ENCODE measurements at places on chromosomes 1 and 21.

GRCh38 chr21:33682992-33683627 is 40.8 kb downstream of the ITSN1 start:
- H3K27me3 ChIP-seq = no peaks in the 10 kb centered on the region
- H3K27ac ChIP-seq = no peak overlapping the region
- H3K4me1 ChIP-seq = no peaks in the 10 kb centered on the region
- no peaks in the 10 kb centered on the region for H3K36me3 ChIP-seq

DNA sequence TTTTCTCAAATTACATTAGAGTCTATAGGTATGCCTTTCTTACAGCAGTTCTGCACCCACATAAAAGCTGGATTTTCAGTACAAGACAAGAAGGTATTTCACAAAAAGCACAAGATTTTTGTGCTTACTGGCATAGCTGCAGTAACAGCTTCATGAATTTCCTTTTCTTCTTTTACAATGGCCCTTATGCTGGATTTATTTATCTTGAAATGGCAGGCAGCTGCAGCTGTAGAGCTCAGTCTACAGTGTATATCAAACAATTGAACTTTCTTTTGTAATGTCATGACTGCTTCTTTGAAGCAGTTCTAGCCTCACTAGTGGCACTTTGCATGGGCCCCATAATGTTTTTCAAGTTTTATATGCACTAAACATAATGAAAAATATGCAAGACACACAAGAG is 510.2 kb downstream of the KCNT2 start:
- H3K36me3 ChIP-seq = no peaks in the 10 kb centered on the region
- H3K4me3 ChIP-seq = no peak overlapping the region
- no peaks in the 10 kb centered on the region for H3K27me3 ChIP-seq
- no peak overlapping the region for H3K27ac ChIP-seq
- H3K4me1 ChIP-seq = no peaks in the 10 kb centered on the region

- peaks cover 39% of the 10 kb centered on the region for H3K4me1 ChIP-seq
- H3K27ac ChIP-seq = peak overlapping the region; percentile 76
- H3K4me3 ChIP-seq = peak overlapping the region; percentile 63
- H3K36me3 ChIP-seq = peaks cover 18% of the 10 kb centered on the region
Measured at GRCh38 chr1:45012639-45013278, 705 bp downstream of the UROD start.

DNA sequence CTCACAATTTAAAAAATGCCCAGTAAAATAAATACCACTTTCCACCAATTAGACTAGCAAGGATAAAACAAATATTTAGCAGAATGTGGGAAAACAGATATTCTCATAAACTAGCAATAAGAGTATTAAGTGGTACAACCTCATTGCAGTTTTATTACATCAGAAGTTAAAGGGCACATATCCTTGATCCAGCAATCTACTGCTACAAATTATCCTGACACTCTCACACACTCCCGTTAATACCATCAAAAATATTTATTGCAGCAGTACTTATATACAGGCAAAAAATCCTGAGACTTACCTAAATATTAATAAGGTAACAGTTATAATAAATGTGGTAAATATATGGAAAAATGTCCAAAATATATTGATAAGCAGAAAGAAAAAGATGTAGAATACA is 44.3 kb downstream of the ZNF644 start:
- peaks cover 28% of the 10 kb centered on the region for H3K36me3 ChIP-seq
- no peak overlapping the region for H3K4me3 ChIP-seq
- no peaks in the 10 kb centered on the region for H3K27me3 ChIP-seq
- H3K4me1 ChIP-seq = no peaks in the 10 kb centered on the region
- no peak for DNase-seq
- H3K27ac ChIP-seq = no peak overlapping the region

DNA sequence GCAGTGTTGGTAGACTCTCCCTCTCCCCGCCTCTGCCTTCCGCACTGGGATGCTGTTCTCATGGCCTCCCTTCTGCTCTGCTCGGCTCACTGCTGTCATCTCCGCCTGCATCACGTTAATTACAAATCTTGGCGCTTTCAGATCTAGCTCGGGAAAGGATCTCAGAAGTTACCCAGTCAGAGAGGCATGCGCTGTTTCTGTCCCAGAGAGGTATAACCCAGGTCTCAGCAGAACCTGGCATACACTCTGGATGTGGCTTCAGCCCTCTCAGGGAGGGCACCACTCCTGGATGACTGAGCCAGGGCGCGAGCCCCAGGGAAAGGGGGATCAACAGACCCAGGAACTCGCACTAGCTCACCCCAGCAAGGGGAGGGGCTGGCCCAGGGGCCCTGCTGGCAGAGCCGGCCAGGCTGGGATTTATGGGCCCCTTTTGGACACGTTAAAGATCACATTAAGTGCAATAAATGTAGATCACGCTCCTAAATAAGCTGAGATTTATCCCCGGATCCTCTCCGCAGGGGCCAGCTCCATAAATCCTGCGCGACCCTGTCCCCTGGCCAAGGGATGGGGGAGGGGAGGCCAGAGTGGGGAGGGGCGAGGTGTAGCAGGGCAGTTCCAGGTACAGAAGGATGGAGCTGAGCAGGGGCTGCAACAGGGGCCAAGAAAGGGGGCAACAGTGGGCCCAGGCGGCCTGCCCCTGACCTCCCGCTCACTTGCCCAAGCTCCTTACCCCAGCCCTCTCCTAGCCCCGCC is 101.3 kb upstream of the ZBTB40 start:
- H3K4me1 ChIP-seq = no peaks in the 10 kb centered on the region
- no peak overlapping the region for H3K4me3 ChIP-seq
- no peaks in the 10 kb centered on the region for H3K36me3 ChIP-seq

DNA sequence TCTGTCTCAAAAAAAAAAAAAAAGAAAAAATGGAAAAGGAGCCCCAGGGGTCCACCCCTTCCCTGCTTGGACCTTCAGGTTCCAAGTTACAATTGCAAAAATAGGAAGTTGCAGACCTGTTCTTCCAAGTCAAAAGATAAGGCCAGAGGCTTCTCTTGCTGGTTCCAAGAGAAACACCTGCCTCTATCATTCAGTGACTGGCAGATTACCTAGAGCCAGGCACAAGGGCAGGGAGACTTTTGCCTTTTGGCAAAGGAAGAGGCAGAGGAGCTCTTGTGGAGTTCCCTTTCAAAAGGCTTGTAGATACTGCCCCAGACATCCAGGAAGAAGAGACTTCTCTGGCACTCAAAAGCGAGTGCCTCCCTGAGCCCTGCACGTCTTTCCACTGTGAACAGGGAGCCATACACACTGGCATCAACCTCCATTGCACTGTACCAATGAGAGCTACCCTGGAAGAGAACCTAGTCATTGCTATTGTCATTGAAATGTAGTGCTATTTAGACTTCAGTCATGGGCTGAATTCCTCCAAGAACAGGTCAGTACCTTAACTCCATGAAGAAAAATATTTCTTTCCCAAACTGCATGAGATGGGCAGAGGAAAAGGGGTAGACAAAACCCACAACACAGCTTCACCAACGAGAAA is 91.2 kb downstream of the LMX1A start:
- no peak for DNase-seq
- H3K4me1 ChIP-seq = no peaks in the 10 kb centered on the region
- no peaks in the 10 kb centered on the region for H3K36me3 ChIP-seq

DNA sequence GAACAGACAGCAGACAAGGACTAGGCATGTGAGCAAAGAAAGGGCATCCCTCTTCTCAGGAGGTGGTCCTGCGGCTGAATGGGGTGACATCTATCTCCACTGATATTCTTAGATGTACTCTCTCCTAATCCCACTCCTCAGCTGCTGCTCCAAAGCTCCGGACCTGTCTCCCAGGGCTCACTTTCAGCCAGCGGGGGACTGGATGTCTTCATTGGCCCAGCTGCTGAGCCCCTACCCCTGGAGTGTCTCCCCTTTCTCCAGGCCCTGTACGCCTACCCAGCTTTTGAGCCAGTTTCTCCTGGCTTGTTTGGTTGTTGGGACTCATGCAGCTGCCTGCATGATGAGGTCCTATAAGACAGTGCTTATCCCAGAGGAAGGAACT is 28.8 kb upstream of the CSF1 start:
- H3K36me3 ChIP-seq = no peaks in the 10 kb centered on the region
- H3K27ac ChIP-seq = no peak overlapping the region
- no peak for DNase-seq
- H3K4me3 ChIP-seq = no peak overlapping the region

GRCh38 chr1:218339267-218339831 is 5.8 kb upstream of the TGFB2 start:
- no peak overlapping the region for H3K27ac ChIP-seq
- no peaks in the 10 kb centered on the region for H3K4me1 ChIP-seq
- H3K4me3 ChIP-seq = no peak overlapping the region

DNA sequence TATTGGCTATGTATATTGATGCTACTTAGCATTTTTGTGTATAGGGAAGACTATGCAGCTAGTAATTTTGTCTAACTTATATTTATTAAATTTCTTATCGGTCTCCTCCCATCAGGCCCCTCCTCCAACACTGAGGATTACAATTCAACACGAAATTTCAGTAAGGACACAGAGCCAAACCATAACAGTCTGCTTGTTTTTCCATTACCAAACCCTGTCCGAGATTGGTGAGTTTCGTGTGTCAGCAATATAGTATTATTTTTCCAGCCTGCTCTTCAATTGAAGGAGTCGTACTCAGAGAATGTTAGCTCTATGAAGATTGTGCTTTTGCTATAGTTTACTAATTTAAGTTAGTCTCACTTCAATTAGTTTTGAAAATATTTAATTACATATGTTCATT is 1495.3 kb downstream of the MRPL39 start:
- H3K4me3 ChIP-seq = no peak overlapping the region
- H3K27ac ChIP-seq = no peak overlapping the region
- DNase-seq = no peak
- no peaks in the 10 kb centered on the region for H3K36me3 ChIP-seq
- H3K4me1 ChIP-seq = no peaks in the 10 kb centered on the region
- H3K27me3 ChIP-seq = no peaks in the 10 kb centered on the region

GRCh38 chr1:212121779-212122178 is 86.2 kb downstream of the DTL start:
- no peak overlapping the region for H3K4me3 ChIP-seq
- H3K27me3 ChIP-seq = no peaks in the 10 kb centered on the region
- DNase-seq = no peak
- no peak overlapping the region for H3K27ac ChIP-seq
- H3K36me3 ChIP-seq = no peaks in the 10 kb centered on the region

DNA sequence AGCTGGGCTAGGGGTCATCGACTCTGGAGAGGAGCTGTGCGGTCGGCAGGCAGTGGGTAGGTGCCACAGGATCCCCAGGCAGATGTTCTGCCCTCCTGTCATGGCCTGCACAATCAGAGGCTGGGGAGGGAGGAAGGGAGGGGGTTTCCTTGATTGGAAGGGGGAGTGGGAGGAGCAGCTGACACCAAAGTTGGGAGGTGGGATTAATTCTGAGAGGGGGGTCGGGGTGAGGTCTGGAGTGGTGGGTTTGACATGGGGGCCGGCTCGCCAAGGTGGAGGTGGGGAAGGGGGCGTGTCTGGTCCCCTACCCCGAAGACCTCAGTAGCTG is 651 bp upstream of the HPCA start:
- peaks cover 33% of the 10 kb centered on the region for H3K27me3 ChIP-seq
- peaks cover 4% of the 10 kb centered on the region for H3K4me1 ChIP-seq
- H3K36me3 ChIP-seq = no peaks in the 10 kb centered on the region
- no peak overlapping the region for H3K4me3 ChIP-seq
- no peak for DNase-seq

DNA sequence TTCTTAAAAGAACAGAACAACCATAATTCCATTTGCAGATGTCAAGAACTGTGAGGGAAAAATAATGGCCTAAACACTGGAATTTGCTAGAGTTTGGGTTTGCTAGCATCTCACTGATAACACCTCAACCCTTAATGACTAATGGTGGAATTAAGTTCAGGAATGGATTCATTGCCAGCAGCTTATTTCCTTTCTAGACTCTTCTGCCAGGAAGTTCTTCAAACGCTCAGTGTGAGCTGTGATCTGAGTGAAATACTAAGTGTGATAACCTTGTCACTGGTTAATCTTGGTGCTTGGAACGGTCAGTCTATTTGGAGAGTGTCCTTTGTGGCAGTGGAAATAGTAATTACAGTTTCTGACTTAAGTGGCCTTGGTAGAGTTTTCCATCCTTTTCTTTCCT is 21.6 kb upstream of the PLEKHM2 start:
- no peak for DNase-seq
- peaks cover 34% of the 10 kb centered on the region for H3K36me3 ChIP-seq
- H3K4me1 ChIP-seq = no peaks in the 10 kb centered on the region
- no peaks in the 10 kb centered on the region for H3K27me3 ChIP-seq
- H3K4me3 ChIP-seq = no peak overlapping the region

DNA sequence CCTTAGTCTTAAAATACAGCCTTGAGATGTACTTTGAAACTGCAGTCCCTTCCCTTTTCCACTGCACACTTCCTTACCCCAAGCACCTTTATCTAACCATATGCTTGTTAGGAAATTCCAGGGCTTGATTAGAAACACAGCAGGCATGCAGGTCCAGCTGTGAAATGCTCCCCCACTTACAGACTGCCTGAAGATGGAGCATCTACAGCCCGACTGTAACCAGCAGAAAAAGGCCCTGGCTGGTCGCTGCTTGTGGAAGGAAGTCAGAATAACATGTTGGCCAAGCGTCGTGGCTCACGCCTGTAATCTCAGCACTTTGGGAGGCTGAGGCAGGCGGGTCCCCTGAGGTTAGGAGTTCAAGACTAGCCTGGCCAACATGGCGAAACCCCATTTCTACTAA is 37.2 kb downstream of the VN1R5 start:
- no peak overlapping the region for H3K27ac ChIP-seq
- H3K27me3 ChIP-seq = no peaks in the 10 kb centered on the region
- H3K4me1 ChIP-seq = peaks cover 3% of the 10 kb centered on the region
- H3K36me3 ChIP-seq = no peaks in the 10 kb centered on the region
- no peak for DNase-seq

DNA sequence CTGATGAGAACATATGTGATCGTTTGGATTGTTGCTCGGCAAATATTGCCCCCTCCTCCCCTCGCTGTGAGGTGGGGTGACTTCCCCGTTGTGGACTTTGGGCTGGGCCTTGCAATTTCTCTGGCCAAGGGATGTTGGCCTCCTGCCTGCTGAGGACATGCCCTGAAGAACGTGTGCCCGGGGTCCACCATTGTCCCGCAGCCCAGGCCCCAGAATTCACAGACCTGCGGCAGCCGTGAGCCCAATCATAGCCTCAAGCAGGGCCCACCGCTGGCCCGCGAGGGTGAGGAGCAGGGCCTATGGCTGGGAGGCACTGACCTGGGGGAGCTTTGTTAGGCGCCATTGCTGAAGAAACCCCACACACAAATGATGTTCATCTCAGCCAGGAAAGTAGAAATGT is 58.3 kb upstream of the ACTRT2 start:
- no peaks in the 10 kb centered on the region for H3K36me3 ChIP-seq
- H3K4me3 ChIP-seq = no peak overlapping the region
- no peak overlapping the region for H3K27ac ChIP-seq
- no peak for DNase-seq
- no peaks in the 10 kb centered on the region for H3K27me3 ChIP-seq
